Endothelial cell (in vitro differentiated cells): ENCODE measurements at places on chromosomes 5 and 9. TPM values are rescaled to one million over a fixed set of nuclear protein-coding genes. Genes with fewer than 3 reads are reported as not detected.

The AGGF1 gene
- total RNA-seq = 18.1 TPM

The CDC20B gene
- total RNA-seq = not detected

The CYLC2 gene
- total RNA-seq = not detected

The STOML2 gene
- total RNA-seq = 108 TPM

The NTNG2 gene
- 0.38 TPM for total RNA-seq

The ENHO gene
- total RNA-seq = 4.1 TPM

The PPP2R2B gene
- 0.59 TPM for total RNA-seq

The COL5A1 gene
- 24.3 TPM for total RNA-seq

The ESM1 gene
- total RNA-seq = 8.2 TPM

The PLAC8L1 gene
- 0.80 TPM for total RNA-seq

The HTR4 gene
- total RNA-seq = not detected
